ENCODE measurements at places on chromosomes 3 and 15.

DNA sequence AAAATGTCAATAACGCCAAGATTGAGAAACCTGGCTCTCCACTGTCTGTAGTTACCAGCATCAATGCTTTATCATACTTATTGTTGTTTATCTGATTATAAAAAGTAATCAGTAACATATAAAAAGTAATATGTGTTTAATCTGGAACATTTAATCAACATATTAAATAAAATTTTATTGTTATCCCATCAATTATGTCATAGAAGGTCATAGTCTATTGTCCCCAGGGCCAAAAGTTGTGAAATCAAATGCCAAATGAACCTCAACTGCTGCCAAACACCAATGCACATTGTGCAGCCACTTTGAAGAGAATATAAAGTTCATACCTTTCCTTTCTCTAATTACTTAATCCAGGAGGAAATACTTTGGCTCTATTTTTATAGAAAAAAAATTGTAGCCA, 106.6 kb downstream of the EOMES start:
- DNase-seq, result no peak

DNA sequence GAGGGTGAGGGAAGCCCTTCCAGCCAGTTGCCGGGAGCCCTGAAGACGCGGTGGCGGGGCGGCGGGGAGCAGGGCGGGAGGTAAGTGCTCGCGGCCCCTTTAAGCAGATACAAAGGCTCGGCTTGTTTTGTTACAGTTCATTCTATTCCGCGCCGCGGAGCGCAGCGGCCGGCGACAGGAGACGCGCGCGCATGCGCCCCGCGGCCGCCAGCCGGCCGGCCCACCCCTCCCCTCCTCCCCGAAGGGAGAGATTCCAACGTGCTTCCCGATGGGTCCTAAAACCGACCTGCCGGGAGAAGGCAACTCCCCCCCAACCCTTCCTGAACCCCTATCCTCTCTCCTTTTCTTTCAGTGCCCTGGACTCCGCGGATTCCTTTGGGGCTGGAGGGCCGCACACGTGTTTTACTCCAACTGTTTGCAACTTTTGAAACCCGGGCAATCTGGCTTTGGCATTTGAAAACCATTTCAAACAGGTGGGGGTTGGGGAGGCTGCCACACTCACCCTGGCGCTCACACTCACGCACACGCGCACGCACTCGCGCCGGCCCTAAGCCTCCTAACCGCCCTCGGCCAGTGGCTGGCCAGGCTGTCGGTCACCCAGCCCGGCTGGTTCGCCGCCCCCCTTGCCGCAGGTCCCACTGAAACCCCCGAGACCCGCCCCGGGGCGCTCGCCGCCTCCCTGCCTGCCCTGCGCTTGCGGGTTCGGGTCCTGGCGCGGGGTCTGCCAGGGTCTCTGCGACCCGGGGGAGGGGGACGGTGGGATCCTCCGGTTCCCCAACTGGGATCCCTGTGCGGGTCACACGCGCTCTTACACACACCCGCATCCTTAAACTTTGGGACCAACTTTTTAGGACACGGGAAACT, at the start of gene MAGI1:
MAGI1 (minus strand) TSS at position 193 of the 864 bp plus-strand sequence. CDS start 610 bp downstream, outside the sequence.
- peak; percentile 84 for DNase-seq

DNA sequence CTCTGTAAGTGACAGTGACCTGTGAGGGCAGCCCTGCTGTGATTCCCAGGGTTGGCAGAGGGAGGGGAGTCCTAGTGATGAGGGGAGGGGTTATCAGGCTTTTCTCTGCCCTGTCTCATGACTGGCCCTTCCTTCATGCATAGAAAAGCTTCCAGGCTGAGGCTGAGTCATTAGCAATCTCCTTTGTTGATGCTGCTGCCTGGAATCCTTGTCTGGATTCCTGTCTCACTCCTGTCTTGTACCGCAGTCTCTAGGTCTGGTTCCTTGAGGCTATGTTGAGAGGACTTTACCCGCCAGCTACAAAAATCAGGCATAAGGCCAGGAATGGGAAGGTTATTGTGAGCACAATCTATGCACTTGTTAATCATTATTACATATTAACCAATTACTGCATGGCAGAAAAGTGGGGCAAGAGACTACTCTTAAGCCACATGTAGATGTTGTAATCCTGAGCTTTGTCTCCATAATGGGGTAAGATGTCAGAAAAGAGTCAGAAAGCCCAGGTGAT, 7.2 kb downstream of the KLHL6 start:
- DNase-seq, result peak; percentile 66

DNA sequence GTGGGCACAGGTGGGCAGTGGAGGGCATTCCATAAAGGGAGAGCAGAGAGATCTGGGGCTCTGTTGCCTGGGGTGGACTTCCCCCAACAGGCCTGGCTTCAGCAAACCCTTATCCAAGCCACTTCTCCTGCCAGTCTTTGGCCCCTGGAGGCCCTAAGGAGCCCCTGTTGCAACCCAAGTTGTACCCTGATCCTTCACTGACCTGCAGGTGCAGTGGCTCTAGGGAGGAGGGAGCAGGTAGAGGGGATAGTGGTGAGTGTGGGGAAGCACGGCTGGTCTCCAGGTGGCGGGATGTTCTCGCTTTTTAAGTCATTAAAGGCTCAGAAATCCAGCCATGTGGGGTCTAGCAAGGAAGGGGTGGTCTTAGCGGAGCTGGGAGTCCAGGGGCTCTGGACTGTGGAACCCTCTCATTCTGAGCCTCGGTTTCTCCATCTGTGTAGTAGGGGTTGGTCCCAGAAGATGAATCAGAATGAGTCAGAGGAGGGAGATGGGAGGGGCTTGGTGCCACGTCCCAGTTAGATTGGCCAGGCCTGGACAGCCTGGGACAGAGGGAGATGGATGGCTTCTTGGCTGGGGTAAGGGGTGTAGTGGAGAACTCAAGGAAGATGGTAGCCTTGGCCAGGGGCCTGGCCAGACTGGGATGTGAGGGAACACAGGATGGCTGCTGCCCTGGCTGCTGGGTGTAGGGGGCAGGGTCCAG, 2.6 kb downstream of the ZBTB47 start:
- DNase-seq, result no peak

DNA sequence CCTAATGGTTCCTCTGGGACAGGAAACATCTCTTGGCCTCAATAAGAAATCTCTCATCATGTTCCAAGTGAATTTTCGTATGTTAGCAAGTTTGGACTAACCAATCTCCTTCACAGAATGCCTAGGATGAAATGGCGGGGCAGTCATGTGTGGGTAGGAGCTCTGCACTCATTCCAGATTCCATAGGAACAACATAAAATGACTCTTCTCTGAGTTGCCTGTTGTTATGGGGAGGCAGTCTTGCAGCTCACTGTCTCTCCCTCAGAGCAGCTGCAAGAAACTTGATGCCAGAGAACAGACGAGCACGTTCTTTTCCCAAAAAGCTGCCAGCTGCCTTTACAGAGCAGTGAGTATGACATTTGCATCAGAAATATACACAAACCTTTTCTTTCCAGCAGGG, 34.1 kb downstream of the SPATA12 start:
- no peak for DNase-seq

- DNase-seq, result no peak
Observed at GRCh38 chr3:4664412-4664811, 171.3 kb downstream of the ITPR1 start.

GRCh38 chr15:58159827-58160386, 21.7 kb downstream of the AQP9 start:
- no peak for DNase-seq

All from astrocyte of the cerebellum (primary cell).